ENCODE measurements at places on chromosomes 7 and 10.
A peak's percentile ranks its signal among the peaks of the same experiment; 100 is the strongest.

DNA sequence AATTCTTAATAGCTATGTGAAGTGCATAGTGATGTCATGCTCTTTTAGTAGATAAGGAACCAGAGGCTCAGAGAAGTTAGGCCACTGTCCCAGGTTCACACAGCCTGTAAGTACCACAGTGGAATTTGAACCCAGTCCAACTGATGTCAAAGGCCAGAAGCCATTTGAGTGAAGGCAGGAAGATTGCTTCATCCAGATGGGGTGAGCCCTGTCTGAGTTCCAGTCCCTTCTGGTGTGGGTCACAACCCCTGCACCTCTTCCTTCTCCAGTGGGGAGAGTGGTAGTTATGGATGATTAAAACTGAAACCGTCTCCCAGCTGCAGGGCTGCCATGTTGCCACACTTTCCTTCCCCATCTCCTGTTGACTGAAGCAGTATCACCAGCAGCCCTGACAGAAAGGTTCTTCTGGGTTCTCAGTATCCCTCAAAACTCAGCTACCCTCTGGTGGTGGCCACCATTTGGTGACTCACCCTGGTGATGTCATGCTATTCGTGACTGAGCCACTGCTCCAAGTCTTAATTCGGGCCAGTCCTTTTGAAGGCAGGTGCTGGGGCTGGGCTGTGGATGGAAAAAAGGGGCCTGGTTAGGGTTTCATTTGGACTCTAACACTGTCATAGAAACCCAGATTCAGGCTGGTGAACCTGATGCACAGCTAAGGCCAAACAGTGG is 1.5 kb upstream of the C10orf95 start:
- peak; percentile 49 for DNase-seq

DNA sequence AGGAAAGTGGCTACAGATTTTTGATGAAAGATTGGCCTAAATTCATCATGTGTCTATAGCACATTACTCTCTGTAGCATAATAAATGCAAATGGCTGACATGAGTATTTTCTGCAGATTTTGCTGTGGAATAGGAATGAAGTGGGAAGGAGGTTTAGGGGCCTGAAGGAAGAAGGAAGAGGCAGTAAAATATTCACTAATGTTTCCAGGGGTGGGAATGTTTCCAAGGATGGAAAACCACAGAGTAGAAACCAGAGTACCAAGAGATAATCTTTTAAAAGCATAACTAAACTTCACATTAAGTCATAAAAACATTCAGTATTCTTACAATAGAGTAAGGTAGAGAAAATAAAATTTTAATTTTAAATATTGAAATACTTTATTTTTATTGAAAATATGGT is 267.8 kb downstream of the BICC1 start:
- DNase-seq: no peak

- DNase-seq: no peak
These were observed 16.4 kb downstream of the NODAL start for GRCh38 chr10:70425096-70425495.

DNA sequence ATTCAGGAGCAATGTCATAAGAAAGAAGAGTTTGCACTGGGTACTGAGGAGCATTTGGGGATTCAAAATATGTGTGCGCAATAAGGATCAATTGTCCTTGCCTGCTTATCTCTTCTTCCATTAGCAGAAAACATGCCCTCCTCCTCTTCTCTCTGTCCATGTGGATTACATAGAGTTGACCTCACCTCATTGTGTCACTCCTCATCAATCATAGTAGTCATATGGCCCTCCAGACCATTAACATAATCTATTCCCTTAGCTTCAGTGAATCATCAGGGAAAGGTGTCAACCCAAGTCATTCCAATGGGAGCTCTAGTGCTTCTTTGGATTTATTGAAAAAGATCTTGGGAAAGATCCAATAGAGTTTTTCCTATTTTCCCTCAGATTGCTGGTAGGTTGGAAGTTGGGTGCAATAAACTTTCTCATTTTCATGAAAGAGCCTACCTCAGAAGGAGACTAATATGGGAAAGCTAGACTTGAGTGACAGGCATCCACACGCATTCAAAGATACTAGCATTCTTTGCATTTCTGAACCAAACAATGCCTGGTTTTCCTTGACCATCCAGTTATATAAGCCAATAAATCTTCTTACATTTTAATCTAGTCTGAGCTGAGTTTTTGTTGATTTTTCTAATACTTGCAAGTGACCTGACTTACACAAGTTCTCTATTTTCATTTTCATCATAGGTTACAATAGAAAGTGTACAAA is 71.5 kb upstream of the FAM13C start:
- DNase-seq: no peak

- no peak for DNase-seq
These were observed 584.7 kb upstream of the SEMA3D start for GRCh38 chr7:85771516-85771915.

DNA sequence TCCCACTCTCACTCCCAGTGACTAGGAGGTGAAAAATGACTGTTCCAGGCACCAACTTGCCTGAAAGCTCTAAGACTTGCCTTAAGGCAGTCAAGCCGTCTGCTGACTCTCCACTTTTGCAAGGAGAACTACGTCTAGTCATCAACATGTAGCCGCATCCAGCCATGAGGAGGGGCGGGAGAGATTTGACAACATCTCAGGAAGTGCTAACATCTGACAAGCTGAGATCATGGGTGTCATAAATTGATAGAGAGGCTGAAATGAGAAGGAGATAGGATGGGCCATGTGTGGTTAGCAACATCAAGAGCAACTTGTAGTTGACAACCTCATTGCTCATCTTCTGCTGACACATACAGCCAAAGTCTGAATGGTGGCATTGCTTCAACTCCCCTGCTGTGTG is 9.0 kb upstream of the TBXAS1 start:
- no peak for DNase-seq

GRCh38 chr10:11434324-11434723 is 177.1 kb downstream of the USP6NL start:
- DNase-seq: no peak

GRCh38 chr10:132916956-132917666 is 25.3 kb downstream of the CFAP46 start:
- DNase-seq: no peak

DNA sequence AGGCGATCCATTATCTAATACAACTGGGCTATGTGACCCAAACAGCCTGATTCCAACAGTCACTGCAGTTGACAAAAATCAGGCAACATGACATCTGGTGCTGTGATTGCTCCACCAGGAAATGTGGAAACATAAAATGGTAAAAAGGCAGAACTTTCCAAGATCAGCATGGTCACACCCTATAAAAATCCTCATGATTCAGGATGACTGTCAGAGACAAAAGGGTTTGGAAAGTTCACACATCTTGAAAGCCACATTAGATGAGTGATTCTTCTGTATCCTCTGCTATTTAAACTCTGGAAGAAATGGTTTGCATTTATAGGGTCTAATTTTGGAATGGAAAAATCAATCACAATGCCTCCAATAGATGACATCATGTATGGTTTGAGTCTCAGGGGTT is 662.6 kb upstream of the IGFBP3 start:
- DNase-seq: no peak

GRCh38 chr7:80508440-80508839 is 3.4 kb downstream of the GNAT3 start:
- DNase-seq: no peak

DNA sequence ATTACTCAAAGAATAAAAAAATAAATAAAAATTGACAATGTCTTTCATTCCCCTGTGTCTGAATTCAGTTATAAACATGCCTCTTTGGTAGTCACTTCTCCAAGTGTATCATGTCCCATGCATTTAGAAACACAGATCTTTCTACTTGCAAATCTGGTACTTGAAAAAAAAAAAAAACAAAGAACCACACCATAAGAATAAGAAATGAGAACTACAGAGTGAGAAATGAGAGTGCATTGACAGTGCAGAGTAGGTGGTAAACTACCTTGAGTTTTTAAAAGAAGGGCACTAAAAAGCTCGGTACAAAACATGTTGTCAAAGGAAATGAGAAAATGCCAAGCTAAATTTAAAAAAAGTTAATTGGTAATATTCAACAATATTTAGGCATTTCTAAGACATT is 123.0 kb downstream of the GPR85 start:
- no peak for DNase-seq

- DNase-seq: no peak
These were observed 374.3 kb downstream of the RPS24 start for GRCh38 chr10:78407966-78408365.
